ENCODE measurements at places on chromosomes 3 and 15.

DNA sequence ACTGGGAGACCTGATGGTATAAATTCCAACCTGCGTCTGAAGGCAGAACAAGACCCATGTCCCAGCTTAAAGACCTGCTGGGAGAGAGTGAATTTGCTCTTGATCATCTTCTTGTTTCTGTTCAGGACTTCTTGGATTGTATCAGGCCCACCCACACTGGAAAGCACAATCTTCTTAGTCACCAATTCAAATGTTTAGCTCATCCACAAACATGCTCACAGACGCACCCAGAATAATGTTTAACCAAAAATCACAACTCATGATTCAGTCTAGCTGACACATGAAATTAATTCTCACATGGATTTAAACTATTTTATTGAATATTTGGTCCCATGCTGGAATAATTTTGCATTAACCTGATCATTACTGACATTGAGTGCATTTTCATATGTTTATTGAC lies 37.8 kb upstream of the GOLGA6L2 start:
- no peak for DNase-seq

DNA sequence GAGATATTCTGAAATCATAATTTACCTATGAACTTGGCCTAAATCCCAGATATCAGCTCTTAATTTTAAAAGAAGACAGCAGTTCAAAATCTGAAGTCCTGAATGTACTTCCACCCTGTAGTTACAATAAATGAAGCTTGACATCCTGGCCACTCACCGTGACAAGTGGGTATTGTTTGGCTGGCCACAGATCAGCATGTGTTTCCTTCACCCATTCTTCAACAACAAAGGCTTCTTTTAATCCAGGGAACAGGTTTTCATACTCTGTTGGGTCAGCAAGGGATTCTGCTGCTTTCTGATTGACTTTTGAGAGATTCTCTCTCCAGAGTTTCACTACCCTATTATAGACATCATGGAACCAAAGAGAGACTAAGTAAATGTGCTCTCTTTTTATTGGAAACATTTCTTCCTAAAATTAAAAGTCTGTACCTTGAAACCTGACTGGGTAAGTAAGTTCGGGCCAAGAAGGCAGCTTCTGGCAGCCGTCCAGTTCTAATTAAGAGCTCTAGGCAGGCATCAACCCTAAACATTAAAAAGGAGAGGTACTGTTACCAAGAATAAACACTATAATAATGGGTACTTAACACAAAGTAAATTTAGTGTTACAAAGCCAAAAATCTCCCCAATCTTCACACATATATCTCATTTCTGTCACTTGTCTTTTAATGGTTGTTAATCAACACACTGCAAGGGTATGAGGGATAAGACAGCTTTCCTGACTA lies 15.2 kb downstream of the MRPS22 start:
- no peak for DNase-seq

- DNase-seq, result no peak
Measured at GRCh38 chr3:116470605-116471197, 25.4 kb upstream of the LSAMP start.

DNA sequence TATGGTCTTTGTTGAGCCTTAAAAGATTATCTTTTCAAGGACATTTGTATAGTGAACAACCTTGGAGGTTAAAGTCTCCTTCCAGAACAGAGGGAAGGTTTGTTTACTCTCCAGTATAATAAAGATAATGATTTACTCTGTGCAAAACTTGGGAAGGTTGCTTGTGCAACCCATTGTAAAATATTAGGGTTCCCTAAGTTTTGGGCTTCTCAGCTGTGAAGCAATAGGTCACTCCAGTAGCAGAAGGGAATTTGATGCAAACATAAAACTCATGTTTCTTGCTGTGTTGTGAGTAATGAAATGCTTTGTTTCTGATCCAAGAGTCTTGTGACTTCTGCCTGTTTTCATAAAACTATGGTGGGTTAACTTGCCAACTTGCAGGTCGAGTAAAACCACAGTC lies 177.5 kb downstream of the SUCNR1 start:
- DNase-seq, result no peak

DNA sequence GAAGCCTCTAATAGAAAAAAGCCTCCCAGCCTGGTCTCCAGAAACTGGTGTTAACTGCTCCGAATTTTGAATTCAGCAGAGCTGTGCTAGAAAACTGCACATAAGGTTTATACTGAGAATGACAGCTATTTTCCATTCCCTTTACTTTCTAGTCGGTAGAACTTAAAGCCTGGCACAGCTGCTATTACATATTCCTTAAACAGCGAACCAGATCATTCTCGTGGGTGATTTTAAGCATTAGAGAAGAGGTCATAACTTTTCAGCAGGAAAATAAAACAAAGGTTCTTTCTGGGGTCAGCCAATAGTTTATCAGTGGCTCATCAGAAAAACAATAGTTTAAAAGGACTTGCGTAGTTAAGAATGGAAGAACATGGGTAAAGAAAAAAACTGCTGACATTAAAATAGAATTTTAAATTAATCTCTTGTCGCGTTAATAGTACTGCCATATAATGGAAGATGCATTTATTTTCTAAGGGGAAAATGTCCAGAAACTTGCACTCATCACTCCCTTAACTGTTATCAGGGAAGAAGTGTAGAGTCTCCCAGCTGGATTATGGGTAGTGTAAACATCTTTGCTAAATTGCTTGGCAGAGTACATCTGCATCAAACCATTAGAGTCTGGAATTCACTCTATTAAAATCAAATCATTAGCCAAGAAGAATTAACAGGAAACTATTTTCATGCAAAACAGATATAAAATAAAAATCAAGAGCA lies 7.9 kb downstream of the VGLL4 start:
- no peak for DNase-seq
